NCI-H1092 (cell line): ENCODE measurements at places on chromosomes 16 and 17.

GRCh38 chr16:49832177-49832576 is 23.7 kb downstream of the ZNF423 start:
- DNase-seq, result no peak

DNA sequence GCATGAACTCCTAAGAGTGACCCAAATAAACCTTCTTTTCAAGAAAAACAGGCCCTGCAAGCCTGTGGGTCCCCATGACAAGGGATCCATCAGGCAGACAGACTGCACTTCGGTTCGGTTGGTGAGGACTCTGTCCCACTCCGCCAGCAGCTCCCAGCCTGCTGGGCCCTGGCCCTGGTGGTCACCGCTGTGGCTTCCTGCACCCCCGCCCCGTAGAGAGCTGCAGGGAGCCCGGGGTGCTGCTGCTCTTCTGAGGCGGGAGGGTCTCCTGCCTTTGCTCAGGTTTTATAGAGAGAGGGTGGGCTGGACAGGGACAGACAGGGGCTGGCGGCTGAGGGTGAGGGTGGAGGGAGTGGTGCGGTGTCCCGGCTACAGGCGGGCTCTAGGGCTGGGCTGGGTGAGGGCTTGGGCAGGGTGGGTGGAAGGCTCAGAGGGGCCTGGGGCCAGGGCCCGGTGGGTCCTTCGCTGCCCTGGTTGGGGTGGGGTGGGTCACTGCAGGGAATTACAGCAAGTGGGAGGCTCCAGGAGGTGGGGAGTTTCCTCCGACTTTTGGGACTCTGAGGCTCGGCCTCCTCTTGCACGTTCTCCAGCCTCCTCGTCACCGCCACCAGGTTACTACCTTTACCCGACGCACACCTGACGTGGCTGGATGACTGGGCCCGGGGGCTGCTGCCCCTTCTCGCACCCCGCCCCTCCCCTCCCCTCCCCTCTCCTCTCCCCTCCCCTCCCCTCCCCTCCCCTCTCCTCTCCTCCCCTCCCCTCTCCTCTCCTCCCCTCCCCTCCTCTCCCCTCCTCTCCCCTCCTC is 90.2 kb upstream of the CBX4 start:
- DNase-seq, result no peak

DNA sequence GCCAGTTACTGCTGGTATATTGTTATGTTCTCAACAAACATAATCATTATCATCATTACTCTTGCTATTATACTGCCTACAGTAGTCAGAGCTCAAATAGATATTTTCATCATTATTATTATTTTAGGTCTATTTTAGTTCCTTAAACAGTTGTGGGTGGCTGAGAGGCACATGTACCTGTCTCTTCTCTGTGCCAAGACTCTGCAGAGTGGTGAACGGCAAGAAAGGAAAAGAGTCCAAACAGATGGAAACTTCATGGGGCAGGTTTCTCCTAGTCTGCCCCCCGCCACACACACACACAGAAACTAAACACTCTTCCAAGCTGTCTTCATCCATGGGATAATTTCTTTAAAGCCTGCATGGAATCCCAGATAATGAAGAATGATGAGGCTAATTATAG is 77.7 kb upstream of the CLEC3A start:
- DNase-seq, result no peak

- DNase-seq, result no peak
Observed at GRCh38 chr16:15464401-15465186, 30.2 kb downstream of the BMERB1 start.

- DNase-seq, result no peak
Observed at GRCh38 chr16:71903608-71904007, 8.3 kb downstream of the IST1 start.

DNA sequence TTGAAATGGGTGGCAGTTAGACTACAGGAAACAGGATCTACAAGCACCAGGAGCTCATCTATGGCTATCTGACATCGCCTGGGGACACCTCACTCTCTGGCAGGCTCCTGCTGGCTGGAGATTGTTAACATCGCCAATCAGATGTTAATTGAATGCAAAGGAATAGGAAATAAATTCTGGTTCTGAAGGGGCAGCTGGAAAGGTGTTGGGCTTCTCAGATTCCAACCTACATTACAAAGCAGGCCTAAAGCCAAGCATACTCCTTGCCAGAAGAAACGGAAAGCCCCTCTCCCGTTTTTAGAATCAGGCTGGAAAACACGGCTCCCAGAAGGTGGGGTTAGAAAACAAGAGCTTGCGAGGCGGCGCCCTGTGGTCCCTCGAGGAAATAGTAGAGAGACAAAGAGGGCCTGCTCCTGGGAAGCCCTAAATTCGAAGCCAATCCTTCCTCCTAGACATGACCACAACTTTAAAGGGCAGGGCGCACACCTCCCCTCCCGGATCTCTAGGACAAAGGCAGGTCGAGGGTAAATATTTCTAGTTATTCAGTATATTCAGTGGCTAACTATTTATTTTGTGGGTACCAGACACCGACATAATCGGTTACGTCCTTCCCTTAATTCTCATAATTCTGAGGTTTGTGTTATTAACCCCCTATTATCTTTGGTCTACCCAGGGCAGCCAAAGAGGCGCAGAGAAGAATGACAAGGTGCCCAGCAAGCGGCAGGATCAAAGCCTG is 763 bp upstream of the TOM1L1 start:
- peak; percentile 45 for DNase-seq

DNA sequence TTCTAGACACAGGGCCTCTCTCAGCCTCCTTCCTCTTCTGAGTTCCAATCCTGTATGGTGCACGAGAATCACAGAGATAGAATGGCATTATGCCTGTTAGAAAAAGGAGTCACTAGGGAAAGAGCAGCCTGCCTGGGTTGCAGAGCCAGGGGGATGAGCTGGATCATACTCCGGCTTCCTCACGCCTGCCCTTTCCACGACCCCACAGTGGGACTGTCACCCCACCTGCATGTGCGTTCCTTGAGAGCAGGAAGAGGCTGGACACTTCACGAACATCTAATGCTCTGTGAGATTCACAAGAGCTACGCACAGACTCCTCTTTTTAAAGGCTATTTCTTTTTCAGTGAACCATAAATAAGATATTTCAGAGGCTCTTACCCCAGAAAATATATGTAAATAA is 54.8 kb downstream of the N4BP1 start:
- no peak for DNase-seq

DNA sequence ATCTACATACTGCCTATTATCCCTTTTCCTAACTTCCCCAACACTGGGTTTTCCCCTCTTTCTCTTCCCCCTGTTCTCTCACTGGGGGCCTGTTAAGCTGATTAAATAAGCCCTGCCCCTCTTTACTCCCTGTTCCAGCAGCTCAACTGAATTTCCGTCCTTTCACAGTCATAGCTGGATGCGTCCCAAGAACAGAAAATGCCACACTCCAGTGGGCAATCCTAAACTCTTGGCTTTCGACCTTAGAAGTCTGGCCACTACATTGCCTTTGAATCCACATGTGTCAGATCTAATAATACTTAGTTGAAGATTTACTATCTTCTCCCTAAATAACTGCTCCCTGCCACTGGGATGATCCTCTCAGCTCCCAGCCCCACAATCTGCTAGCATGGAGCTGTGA is 34.5 kb downstream of the KCNJ16 start:
- no peak for DNase-seq

DNA sequence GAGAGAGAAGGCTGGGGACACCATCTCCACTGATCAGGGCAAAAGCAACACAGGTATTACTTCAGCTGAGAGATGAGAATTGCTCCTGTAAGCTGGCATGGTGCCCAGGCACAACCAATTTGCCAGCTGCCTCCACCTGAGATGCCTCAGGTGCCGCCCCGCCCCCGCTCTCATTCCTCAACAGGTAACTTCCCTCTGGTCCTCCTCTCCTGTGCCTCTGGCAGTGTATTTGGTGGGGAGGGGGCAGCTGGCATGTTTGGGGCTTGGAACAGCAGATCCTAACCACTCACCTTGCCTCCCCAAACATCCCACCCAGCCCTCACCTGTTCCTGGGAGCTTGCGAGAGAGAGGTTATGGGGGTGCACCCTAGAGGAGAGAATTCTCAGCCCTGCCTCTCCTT is 2.9 kb upstream of the SRCIN1 start:
- DNase-seq, result no peak

DNA sequence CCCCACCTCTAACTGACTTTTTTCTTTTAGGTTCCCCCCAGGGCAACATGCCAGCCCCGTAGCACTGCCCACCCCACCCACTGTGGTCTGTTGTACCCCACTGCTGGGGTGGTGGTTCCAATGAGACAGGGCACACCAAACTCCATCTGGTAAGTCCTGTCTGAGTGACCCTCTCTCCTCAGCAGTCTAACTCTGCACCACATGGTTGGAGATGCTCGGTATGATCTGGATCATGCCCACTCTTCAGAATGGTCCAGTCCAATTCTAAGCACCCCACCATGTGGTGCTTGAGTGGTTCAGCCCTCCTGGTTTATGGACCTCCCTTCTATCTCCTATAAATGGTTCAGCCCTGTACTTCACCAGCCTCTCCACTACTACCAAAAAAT is 5.9 kb downstream of the KDM6B start:
- no peak for DNase-seq

DNA sequence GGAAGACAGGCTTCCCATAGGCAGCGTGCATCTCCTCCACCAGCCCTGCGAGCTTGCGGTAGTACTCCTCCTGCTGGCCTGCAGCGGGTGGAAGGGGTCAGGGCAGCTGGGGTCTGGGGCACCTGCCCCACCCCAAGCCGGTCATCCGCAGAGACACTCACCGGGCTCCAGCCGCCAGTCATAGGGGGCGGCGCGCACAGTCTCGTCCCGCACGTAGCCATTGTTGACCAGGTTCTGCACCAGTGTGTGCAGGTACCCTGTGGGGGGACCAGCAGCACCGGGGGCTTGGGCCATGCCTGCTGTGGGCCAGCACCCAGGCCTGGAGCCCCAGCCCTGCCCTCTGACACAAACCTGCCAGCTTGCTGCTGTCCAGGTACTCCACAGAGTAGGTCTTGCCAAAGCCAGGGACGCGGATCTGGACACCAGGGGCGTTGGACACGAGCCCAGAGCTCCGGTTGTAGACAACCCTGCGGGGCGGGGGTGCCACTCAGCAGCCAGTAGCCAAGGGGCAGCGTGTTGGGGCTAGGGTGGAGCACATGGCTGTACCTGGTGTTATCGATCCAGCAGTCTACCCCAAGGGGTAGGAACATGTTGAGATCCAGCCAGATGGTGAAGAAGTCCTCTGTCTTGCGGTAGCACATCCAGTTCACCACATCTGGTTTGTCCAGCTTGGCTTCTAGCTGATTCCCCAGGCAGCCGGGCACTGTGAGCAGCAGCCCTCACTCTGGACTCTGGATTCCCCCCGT is 1.2 kb downstream of the LCAT start:
- no peak for DNase-seq

DNA sequence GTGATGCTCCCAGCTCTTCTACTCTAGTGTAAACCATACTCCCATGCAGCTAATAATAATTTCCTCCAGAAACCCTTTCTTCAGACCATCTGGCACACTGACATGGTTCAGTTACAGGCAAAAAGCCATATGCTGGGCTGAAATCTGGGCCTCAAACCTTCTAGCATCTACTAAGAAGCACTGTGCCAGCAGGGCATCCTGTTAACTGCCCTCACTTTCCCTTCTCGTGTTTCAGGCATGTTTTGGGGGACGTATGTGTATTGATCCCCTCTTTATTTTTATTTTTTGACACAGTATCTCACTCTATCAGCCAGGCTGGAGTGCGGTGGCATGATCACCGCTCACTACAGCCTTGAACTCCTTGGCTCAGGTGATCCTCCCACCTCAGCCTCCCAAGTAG is 33.3 kb downstream of the STAT5A start:
- no peak for DNase-seq

DNA sequence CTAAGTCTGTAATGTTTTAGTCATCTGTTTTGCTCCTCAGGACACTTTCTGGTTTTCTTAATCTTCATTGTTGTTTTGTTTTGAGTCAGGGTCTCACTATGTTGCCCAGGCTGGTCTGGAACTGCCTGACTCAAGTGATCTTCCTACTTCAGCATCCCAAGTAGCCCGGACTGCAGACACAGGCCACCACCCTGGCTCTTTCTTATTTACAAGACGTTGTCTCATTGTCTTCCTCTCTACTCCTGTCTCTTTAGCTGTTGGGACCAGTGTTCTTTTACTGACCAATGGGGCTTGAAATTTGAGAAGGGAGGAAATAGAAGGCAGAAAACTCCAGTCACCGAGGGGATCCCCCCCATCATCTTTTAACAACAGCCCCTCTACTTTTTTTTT is 1.2 kb downstream of the SCPEP1 start:
- no peak for DNase-seq

DNA sequence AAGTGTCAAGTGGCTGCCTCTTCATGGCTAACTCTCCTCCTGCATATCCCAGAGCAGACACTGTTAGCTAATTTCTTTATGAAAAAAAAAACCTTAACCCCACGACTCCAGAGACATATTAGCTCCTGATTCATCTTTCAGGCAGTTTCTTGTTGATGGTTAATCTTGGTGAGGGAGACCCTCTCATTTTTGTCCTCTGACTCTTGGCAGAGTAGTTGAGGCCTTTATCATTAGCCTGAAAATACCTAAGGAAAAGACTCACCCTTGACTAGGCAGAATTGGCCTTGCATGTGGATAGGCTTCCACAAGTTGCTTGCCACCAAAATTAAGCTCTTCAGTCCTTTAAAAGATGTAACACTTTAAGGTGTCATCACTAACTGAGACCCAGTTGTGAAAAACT is 4.0 kb downstream of the CRYBA1 start:
- no peak for DNase-seq

DNA sequence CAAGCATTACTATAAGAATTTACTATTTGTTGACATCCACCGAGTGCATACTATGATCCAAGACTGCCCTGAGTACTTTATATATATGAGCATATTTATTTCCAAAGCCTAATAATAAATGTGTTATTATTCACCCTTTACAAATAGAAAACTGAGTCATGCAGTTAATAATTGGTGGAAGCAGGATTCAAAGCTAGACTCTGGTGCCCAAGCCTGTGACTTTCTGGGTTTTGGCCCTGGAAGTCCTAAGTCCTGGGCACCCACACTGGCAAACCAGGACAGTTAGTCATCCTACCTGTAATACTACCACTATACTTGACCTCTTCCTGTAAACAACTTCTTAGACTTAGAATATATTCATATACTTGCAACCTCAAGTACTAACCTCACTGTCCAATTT is 257.4 kb upstream of the IRX5 start:
- no peak for DNase-seq
